ENCODE measurements at places on chromosomes 16 and 17.

DNA sequence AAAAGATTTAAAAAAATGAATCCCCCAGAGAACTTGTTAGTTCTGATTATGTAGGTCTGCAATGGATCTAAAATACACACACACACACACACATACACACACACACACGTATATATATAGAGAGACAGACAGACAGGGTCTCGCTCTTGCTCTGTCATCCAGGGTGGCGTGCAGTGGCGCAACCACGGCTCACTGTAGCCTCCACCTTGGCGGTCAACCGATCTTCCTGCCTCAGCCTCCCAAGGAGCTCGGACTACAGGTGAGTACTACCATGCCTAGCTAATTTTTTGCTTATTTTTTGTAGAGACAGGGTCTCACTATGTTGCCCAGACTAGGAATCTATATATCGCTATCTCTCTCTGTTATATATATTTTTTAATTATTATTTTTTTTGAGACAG, 33.4 kb downstream of the GJC1 start:
- no peak for DNase-seq

- DNase-seq, result no peak
Observed at GRCh38 chr16:48335961-48336360, 49.3 kb downstream of the SIAH1 start.

DNA sequence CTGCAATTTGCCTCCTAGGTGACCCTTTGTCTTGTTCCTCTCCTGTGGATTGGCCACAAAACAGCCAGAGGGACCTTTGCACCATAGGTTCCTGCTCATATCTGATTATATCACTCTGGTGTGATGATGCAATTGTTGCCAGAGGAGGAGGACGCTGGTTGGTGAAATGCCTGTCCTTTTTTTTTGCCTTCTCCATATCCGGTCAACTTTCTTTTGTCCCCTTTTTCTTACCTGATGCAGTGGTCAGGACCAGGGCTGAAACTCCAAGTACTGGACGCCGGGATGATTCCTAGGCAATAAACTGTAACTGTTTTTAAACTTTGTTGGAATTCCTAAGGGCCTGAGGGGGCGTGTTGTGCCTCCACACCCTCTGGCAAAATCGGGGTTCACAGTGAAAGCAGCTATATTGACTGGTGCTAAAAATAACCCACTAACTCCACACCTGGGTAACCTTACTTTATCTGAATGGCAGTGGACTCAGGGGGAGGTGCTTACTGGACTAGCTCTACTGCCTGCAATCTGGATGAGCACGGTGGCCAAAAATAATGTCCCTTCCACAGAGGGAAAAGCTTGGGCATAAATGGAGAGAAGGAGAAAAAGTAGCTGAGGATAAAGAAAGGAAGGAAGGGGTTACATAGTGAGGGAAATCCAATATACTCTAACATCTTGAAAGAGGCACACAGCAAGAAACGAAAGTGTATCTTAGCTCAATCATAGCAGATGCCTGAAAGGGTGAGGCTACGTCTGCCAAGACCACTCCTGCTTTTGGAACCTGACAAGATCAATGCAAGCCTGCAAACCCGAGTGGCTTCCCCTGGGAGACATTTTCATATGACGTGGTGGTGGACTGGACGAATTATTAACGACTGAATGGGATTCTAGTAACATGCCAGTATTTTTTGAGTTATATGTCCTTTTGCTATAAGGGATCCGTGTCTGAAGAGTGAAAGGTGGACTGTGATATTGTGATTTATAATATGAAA, 28.4 kb upstream of the ZNF423 start:
- no peak for DNase-seq

DNA sequence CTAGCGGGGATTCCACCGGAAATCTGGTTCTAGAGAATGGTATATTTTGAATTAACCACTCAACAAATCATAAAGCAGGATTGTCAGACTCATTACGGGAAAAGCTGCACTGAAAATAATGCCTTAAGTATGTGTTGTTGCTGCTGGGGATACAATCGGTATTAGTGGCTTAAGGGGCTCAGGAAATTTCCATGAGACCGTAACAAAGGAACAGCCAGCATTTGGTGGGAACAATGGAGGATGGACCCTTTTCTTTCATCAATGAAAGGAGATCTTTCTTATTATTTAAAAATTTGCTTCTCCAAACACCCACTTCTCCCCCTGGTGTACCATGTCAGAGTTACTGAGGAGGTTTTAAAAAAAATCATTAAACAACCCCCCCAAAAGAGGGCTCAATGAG, 342.6 kb upstream of the ZFHX3 start:
- no peak for DNase-seq

DNA sequence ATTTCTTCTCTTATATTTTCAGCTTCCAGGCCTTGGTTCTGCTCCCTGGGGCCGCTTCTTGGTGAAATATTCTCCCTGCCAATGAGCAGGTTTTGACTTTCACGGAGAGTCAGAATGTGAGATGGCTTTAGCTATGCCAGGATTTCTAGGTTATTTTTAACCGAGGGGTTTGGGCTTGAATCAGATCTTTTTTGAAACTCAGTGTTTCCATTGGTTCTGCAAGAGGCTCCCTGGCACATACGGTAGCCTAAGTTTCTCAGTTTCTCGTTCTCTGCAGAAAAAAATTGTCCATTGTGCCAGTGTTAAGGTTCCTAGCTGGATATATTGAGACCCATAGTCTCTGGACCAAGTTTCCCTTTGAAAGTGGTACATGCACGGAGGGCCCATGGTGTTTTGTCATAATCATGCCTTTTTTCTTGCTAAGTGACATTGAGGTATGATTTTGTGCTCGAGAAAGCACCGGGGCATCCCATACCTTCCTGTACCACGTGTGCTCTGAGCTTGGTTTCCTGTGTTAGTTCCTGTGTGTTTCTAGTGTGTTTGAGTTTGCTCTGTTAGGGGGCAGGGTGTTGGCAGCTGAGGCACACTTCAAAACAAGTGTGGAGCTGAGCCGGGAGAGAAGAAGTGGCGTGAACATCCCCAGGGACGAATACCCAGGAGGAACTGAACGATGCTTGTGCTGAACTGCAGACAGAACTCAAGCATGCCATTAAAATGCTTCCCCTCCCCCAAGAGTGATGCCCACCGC, 127.2 kb downstream of the HS3ST3B1 start:
- peak; percentile 27 for DNase-seq

DNA sequence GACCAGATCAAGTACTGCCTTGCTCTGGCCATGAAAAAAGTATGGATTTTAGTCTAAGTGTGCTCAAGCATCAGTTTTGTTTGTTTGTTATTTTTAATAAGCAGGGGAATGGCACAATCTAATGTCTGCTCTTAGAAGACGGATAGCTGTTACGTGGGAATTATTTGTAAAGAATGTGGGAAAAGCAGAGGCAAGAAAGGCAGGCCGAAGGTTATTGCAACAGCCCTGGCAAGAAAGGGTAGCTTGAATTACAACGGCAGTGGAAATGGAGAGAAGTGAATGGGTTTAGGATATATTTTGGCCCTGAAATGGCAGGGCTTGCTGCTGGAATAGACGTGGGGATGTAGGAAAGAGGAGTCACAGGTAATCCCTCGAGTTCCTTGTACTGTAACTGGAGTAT, 987 bp upstream of the HASPIN start:
- DNase-seq, result no peak

- DNase-seq, result no peak
Observed at GRCh38 chr16:9128346-9129342, 37.2 kb downstream of the HAPSTR1 start.

DNA sequence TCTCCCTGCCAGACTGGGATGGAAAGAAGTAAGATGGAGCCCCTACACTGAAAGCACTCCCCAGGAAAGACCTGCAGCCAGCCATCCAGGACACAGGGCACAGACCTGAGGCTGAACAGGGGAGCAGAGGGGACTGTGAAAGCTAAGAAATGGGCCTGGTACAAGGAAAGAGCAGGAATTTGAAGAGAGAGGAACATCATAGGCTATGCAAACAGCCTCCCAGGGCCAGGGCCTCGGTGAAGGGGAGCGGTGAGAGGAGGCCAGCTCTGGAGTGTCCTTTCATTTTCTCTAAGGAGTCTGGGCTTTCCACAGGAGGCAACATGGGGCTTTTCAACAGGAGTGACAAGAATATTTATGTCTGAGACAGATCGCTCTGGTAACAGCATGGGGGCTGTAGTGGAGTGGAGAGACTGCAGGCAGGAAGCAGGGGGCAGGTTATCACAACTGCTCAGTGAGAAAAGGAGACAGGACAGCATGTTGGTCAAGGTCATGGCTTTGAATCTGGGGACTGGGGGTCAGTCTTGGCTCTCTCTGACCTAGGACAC, 50.1 kb downstream of the TOM1L2 start:
- no peak for DNase-seq

All from stimulated activated CD8-positive, alpha-beta memory T cell treated with anti-CD3 and anti-CD28 coated beads, Interleukin-4, amount 100 ng/mL, for 4 hours (primary cell).